Fibroblast of skin of back (primary cell): ENCODE measurements at places on chromosomes 2 and 18.

GRCh38 chr2:218262237-218262600 is 1.4 kb downstream of the GPBAR1 start:
- no peak for DNase-seq

DNA sequence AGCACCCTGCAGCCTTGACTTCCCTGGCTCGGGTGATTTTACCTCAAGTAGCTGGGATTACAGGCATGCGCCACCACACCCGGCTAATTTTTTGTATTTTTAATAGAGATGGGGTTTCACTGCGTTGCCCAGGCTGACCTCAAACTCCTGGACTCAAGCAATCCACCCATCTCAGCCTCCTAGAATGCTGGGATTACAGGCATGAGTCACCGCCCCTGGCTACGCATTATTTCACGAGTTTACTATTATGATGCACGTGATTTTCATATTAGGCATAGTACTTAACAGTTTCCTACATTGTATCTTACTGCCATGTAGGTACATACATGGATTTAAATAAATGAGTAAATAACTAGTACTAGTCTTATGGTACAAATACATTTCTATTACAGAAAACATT is 4.4 kb downstream of the DYNC2LI1 start:
- DNase-seq, result no peak

- no peak for DNase-seq
These were observed 1055.5 kb upstream of the KLHL29 start for GRCh38 chr2:22329211-22330154.

DNA sequence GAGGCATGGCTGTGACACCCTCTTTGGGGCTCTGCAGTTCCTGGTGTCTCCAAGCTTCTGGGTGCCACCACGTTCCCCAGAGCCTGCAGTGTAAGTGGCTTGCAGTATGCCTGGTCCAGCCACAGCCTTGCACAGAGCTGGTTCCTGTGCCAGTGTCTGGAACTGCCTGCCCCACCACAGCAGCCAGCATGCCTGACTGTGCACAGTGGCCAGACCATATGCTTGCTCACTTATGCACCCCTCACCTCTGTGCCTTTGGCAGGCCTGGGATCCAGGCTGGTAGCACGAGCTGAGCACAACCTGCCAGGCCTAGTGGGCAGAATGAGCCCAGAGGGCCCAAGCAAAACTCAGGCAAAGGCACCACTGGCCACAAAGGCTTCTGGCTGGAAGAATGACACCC is 154.1 kb downstream of the DPP4 start:
- no peak for DNase-seq

- DNase-seq, result no peak
These were observed 477.1 kb upstream of the ID2 start for GRCh38 chr2:8204711-8205110.

DNA sequence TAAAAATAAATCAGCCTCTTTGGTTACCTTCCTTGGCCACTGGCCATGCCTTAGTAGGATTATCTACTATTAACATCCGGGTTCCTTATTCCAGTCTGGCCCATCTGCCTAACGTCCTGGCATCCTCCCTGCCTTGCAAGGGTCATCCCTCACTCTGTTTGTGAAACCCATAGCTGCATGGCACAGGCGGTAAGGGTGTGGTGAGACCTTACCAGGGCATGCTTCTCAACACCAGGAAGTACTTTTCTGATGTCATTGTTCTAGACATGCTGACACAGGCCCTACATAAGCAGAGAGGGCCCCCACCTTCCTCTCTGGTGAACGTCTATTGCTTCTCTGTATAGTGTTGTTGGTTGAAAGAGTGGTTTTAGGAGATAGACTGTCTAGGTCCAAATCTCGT is 296.8 kb upstream of the SPRED2 start:
- DNase-seq, result no peak

DNA sequence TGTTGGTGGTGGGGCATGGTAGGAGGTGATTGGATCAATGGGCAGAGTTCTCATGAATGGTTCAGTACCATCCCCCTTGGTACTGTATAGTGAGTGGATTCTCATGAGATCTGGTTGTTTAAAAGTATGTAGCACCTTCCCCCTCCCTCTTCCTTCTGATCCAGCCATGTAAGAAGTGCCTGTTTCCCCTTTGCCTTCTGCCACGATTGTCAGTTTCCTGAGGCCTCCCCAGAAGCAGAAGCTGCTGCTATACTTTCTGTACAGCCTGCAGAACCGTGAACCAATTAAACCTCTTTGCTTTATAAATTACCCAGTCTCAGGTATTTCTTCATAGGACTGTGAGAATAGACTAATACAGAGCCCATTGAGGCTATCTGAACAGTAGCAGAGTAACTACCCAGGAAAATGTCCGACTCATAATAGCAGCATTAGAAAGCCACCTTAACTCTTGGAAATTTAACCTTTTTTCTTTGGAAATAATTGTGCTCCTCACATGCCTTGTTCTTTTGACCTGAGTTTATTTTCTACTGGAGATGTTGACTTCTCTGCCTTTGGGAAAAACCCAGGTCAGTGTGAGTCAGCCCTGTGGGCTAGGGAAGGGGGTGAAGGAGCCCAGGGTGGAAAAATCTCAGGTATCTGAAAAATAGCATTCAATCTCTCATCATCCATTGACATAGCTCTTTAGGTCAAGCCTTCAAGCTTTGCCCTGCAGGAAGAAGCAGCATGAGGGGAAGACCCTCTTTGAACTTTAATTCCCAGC is 18.1 kb downstream of the CYP1B1 start:
- DNase-seq, result no peak

GRCh38 chr2:68103030-68103708 is 40.4 kb upstream of the C1D start:
- no peak for DNase-seq

DNA sequence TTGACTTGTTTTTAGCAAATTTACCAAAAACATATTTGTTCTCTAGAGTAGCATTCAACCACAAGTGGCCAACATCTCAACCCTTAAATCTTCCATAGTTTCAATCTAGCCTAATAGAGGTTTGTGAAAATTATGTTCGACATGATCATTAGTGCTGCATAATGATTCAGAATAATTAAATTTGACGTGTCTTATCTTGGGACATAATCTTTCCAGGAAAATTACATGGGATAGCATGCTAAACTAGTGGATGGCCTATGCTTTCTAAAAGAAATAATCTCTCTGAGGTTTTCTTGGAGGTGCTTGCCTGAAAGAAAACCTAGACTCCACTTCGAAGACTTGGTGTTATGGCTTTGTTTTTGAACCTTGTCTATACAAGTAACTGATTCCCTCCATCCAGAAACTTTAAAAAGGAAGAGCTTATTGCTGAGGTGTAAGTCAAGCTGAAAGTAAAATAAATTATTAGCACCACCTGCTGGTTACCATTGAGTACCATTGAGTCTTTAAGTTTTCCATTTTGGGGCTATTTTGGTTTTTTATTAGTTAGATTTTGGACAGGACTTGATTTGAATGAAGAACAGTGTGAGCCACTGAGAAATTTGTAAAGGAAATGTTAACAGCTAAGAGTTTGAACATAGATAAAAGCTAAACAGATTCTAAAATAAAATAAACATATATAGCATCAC is 32.7 kb downstream of the COX7A2L start:
- peak; percentile 29 for DNase-seq

- no peak for DNase-seq
These were observed 46.8 kb upstream of the GAREM2 start for GRCh38 chr2:26126074-26126473.

- DNase-seq, result no peak
These were observed 123.2 kb downstream of the BIRC6 start for GRCh38 chr2:32479993-32480392.

GRCh38 chr2:238790833-238791230 is 57.1 kb upstream of the TWIST2 start:
- DNase-seq, result no peak

DNA sequence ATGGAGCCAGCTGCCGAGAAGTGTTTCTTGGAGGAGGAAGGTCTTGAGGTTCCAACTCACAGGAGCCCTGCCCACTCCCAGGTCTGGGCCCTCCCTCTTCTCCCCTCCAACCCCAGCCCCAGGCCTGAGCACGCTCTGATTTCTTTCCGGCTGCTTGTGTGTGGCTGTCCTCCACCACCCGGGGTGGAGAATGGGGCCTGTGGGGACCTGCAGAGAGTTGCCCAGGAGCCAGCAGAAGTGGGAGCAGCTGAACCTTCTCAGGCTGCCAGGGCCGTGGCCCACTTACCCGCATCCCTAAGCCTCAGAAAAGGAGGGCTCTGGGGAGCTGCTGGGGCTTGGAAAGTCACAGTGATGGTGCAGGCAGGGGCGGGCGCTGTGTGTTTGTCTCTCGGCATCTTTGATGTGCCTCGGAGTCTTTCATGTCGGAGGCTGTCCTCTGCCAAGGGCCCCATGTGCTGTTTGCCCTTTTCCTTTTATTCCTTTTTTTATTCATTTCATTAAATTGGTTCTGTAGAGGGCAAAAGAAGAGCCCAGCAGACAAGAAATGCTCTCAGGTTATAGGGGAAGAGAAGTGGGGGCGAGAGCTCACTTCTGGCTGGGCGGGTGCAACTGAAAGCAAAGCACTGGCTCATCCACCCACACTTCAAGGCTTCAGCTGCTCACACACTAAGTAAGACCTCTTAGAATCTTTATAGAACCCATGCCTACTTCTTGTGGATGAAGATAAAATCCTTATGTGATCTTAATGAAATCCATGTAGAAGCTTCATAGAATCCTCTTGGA is 52.5 kb downstream of the SDC1 start:
- no peak for DNase-seq

DNA sequence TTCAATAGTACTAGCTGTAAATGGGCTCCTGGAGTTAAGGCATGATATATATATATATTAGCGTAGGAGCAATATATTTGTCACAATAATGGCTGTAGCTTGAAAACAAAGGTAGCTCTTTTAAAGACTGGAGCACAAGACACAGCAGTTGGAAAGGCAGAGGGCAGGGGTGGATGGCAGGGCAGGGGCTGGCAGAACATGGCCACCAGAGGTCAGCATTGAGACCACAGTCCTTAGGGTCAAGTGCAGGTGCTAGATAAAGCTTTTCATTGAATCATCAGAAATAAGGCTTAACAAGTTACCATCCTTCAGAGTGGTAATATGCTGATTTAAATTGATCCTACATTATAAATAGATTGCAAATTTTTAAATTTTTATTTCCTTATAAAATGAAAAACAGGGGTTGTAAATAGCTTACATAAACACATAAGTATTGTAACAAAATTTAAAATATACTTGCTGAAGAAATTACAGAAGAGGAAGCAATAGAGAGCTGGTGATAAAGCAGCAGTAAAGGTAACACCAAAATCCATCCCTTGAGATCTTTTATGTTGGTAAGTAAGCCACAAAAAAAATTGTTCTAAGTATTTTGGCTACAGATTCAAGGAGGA is 161.2 kb upstream of the PIEZO2 start:
- peak; percentile 49 for DNase-seq

- no peak for DNase-seq
These were observed 27.9 kb upstream of the CREG2 start for GRCh38 chr2:101415220-101415619.

- no peak for DNase-seq
These were observed 24.4 kb downstream of the RBMS1 start for GRCh38 chr2:160469164-160469563.

- no peak for DNase-seq
These were observed 56.7 kb downstream of the LBH start for GRCh38 chr2:30287857-30288513.

DNA sequence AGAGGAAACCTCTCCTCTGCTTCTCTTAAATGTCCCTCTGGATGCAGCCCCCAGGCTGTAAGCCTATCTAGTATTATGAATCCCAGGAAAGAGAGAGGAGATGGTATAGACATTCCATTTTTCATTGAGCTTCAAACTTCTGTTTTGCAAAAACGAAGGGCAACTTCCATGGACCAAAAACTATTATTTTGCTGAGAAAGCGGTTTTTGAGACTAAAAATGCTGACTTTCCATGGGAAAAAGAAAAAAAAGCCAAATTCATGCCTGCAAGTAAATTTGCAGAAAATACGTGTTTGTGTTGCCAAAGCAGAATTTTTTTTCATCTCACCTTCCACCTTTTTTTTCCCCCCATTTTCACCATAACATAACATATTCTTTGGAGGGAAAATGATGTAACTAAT is 272.5 kb upstream of the CELF4 start:
- no peak for DNase-seq

DNA sequence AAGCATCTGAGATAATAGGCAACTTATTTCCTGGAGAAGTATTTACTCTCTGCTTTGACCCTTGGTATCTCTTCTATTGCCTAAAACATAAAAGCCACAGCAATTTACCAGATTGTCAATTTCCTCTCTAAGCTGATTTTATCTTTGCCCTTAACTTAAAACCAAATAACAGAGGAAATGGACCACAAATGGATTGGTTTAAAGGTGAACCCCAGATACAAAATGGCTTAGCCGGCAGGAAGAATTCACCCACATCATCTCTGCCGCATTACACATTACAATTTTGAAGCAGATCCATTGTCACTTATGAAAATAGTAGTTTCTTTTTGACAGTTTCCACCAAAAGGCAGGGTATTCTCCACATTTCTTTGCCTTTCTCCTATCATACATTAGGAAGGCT is 585.8 kb upstream of the CHAC2 start:
- no peak for DNase-seq

GRCh38 chr2:16226943-16227664 is 286.8 kb downstream of the MYCN start:
- DNase-seq, result no peak

DNA sequence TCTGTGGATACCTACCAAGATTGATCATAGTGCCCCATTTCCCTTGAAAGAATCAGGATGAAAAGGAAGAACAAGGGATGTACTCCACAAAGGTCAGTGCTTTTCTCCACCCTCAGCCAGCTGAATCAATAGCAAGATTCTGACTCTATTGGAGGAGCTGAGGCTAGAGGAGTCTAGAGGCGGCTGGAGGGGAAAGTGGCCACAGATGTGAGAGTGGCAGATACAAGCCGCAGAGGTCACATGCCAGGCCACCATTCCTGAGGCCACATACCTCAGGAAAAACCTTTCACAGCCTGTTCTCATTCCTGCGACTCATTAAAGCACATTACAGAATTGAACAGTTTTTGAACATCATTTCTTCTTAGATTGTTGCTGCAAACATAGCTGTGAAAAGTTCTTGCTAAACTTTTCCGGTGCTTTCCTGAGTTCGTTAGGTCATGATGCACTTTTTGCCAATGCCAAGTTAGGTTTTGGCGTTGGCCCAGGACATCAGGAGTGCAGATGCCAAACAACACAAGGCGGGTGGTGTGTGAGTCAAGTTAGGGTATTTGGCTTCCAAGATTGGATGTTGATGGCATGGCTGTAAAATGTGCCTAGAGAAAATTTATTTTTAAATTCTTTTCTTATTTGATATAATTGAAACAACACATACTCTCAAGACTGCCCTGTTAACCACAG is 160.7 kb upstream of the SP5 start:
- DNase-seq, result peak; percentile 78

- no peak for DNase-seq
These were observed 215.0 kb downstream of the SUCLG1 start for GRCh38 chr2:84243788-84244733.

- no peak for DNase-seq
These were observed 4.4 kb downstream of the LYPD6B start for GRCh38 chr2:149042881-149043280.

GRCh38 chr18:5974696-5975095 is 79.4 kb upstream of the TMEM200C start:
- no peak for DNase-seq

DNA sequence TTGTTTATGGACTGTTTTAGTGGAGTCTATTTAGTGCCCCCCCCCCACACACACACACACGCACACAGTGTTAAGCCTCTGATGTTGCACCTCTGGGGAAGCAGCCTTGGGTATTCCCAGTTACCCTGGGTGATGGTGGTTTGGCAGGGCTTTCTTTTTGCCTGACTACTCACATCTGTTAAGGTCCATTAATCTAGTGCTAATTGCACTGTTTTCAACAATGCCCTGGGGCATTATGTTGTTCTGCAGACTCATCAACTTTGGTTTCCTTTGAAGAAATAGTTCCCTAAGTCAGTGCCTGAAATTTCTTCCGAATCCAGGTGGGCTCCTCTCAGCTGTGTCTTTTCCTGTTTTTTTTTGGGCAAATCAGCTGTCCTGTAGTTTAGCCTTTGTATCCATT is 34.7 kb downstream of the SPOPL start:
- DNase-seq, result no peak
